Activated CD8-positive, alpha-beta memory T cell treated with anti-CD3 and anti-CD28 coated beads, Interleukin-2, amount 50 U/mL, for 48 hours (primary cell): ENCODE measurements at places on chromosomes 12 and 14.
A peak's percentile ranks its signal among the peaks of the same experiment; 100 is the strongest.

DNA sequence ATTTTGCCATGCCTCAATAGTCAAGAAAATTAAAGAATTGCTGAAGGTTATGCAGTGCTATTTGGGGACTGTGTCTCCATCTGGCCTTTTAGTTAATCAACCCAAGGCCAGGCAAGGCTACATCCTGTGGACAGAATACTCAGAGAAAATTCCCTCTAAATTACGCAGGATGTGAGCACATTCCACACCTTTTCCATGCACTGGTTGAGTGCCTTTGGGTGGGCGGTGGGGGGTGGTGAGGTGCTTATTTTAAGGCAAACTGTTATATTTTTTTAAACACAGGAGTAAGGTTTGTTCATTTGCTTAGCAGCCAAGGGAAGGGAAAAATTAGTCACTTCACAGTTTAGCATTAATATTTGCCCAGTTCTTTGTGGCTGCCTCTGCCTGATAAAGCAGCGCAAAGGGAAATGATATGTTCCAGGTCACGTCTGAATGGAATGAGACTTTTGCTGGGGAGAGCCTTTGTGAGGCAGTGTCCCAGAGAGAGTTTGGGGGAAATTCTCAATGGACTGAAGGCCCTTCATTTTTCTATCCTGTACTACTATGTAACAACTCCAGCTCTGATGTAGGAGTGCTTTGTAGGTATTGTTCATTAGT is 17.2 kb upstream of the KCNA5 start:
- DNase-seq: no peak

DNA sequence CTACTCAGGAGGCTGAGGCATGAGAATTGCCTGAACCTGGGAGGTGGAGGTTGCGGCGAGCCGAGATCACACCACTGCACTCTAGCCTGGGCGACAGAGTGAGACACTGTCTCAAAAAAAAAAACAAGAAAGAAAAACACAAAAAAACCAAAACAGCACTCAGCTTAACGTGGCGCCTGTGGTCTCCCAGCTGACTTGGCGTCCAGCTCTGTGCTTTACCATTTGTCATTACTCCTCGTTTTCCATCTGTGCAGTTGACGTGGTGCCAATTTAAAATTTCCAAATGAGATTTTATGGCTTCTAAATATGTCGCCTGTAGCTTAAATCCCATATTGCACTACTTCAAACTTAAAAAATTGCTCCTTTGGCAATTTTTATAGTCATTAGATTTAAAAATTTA is 2.0 kb downstream of the MGP start:
- DNase-seq: no peak

- no peak for DNase-seq
Measured at GRCh38 chr12:116726694-116727093, 11.2 kb downstream of the SPRING1 start.

DNA sequence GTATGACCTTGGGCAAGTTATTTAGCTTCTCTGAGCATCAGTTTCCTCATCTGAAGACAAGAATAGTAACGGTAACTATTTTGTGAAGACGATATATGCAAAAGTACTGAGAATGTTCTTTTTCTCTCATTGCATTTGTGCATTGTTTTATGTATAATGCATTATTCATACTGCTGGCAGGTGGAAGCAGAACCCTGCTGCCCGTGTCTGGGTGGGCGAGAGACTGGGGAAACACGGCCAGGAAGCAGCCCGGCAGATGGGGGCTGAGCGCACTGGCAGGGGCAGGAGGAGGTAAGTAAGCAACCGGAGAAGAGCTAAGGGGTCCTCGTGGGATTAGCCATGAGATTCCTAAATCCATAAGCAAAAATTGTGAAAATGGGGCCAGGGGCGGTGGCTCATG is 115.8 kb upstream of the MED13L start:
- DNase-seq: no peak

- no peak for DNase-seq
Measured at GRCh38 chr14:88618476-88618875, 55.6 kb downstream of the ZC3H14 start.

- DNase-seq: no peak
Measured at GRCh38 chr12:98651328-98651727, 6.2 kb downstream of the APAF1 start.

GRCh38 chr12:106947461-106947860 is 8.2 kb upstream of the TMEM263 start:
- no peak for DNase-seq

GRCh38 chr12:11840366-11840765 is 190.9 kb downstream of the ETV6 start:
- DNase-seq: peak; percentile 8

DNA sequence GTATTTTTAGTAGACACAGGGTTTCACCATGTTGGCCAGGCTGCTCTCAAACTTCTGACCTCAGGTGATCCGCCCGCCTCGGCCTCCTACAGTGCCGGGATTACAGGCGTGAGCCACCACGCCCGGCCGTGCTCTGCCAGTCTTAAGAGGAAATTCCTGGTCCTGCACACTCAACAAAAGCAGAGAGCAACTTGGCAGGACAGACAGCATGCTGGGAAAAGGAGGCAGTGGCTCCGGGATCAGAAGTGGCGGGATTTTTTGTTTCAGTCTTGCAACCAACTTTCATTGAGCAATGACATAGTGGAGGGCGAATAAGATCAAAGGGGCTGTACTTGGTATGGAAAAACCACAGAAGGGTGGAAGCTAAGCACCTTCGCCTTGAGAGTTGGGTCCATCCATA is 2.1 kb downstream of the CKAP4 start:
- no peak for DNase-seq

DNA sequence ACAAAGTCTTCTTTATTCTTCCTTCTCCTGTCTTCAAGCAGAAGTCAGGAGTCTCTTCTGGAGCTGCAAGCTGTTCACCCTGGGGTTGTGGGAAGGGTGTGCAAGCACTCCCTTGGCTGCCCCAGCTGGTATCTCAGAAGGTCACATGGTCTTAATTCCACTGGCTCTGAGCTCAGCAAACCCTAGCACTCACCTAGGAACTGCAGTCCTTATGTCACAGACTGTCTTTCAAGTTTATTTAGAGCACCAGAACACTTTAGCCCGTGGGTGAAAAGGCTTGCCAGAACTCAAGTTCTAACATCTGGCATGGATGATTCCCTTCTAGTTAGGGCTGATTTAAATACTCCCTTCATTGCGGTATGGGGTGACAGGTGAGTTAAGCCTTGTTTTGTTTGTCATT is 379.0 kb downstream of the CCER1 start:
- DNase-seq: no peak

GRCh38 chr12:508795-509194 is 49.1 kb downstream of the B4GALNT3 start:
- no peak for DNase-seq

- DNase-seq: no peak
Measured at GRCh38 chr14:76662580-76662979, 98.7 kb upstream of the VASH1 start.

DNA sequence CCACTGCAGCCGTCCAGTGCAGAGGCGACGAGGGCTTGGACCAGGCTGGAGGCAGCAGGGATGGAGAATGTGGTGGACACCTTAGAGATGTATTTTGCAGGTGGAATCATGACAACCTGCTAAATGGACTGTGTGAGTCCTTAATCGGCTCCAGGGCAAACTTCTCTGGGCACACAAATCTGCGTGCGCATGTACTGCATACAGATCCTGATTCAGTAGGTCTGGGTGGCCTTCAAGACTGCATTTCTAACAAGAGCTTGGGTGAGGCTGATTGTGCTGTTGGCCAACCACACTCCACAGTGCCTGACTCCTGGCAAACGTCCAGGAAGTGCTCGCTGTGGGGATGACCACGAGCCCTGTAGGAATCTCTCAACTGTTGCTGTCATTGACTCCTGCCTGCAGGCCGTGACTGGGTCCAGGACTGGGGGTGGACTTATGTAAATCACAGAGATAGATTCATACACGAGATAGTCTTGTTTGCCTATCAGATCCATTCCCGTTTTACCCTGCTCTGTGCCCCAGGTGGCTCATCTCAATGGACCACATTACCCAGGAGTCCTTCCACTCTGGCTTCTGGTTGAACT is 27.2 kb downstream of the JDP2 start:
- DNase-seq: no peak
